Fibroblast of skin of back (primary cell): ENCODE measurements at places on chromosomes 4 and X.
A peak's percentile ranks its signal among the peaks of the same experiment; 100 is the strongest.

- no peak for DNase-seq
These were observed 207.6 kb upstream of the HCCS start for GRCh38 chrX:10903523-10903922.

DNA sequence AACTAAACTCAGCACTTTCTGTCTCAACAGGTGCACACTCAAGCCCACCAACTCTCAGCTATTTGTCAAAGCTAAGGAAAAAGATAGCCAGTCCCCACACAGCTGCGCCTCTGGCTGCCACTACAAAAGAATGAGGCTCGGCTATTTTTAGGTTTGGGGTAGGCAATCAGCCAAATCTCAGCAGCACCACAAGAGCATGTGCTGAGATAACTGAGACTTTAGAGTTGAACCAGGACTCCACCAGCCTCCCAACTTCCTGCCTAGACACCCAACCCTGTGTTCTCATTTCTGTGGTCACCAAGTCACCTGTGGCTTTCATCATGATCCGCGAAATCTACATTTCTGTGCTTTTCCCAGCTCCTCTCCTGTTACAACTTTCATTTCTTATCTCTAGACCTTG, 28.0 kb downstream of the DMD start:
- peak; percentile 74 for DNase-seq

GRCh38 chr4:100913685-100914084, 395.9 kb upstream of the EMCN start:
- DNase-seq, result no peak

- DNase-seq, result no peak
These were observed 444.9 kb downstream of the RAPGEF2 start for GRCh38 chr4:159547645-159548308.

DNA sequence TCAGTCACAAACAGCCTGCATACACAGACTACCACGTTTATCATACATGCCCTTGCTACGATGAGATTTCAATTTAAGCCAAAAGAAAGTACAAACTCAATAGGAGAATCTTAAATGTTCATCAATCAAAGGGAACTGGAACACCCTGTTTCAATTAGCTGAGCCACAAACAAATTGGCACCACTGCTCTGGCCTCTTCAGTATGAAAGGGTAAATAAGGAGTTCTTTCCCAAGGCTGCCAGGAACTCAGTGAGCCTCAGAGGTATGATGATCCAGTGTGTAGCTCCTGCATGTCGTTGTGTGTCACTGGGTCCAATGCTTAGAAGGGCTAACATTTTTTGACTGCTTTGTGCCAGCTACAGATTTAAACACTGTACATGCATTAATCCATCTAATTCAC, 5.4 kb downstream of the RNF150 start:
- no peak for DNase-seq

DNA sequence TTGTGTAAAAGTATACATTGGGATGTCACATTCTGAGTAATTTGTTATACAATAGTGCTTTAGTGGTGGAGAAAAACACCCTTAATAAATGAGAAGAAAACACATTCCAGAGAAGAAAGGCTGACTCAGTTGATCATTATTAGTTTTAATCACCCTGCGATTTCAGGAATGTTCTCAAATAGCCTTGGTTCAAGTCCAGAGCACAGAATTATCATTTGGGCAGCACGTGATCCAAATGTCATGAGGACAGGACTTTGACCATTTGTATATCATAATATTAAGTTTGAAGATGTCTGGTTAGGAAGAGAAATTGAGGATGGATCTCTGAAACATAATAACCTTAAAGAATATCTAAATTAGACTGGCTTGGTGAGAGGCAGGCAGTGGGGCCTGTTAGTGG, 1434.3 kb upstream of the TENM3 start:
- no peak for DNase-seq

- no peak for DNase-seq
These were observed 91.6 kb upstream of the LIMCH1 start for GRCh38 chr4:41446391-41446790.

DNA sequence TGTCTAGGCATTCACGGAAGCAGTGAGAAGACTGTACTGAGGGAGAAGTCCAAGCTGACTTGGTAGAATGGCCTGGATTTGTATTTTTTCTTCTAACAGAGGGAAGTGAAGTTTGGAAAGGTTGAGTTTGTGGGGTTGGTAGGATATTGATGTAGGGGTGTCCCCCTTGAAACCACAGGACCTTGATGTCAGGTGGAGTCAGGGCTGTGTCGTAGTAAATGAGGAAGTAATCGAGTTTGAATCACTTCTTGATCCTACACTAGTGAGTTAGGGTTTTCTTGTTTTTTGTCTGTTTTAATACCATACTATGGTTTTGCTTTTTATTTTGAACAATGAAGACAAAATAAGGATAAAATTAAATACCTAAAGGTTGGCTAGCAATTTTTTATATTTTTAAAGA, 30.1 kb upstream of the ANAPC4 start:
- no peak for DNase-seq

DNA sequence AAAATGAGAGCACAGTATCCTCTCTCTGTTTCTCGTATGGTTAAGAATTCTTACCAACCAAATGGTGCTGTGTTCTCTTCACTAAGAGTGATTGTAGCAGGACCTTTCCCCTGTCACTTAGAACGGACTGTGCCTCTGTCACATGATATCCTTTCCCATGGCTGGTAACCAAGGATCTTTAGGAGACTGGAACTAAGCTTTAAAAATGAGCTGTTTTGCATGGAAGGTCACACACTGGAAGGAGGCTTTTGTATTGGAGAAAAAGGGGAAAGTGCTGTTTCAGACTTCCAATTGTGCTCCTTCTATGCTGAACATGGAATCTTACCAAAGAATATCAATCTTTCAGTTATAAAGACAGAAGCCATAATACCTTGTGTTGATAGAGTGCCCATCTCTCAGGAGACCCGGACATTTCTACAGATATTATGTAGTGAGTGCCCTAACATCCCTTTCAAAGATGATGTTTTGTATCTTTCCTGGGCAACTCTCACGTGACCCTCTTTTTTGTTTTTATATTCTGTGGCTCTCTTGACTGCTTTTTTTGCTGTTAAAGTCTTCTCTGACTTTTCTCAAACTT, 148.6 kb downstream of the SLC4A4 start:
- DNase-seq, result no peak

GRCh38 chr4:177555007-177555574, 112.9 kb upstream of the AGA start:
- DNase-seq, result peak; percentile 32

GRCh38 chr4:75916091-75916661, 13.9 kb upstream of the PPEF2 start:
- peak; percentile 58 for DNase-seq

DNA sequence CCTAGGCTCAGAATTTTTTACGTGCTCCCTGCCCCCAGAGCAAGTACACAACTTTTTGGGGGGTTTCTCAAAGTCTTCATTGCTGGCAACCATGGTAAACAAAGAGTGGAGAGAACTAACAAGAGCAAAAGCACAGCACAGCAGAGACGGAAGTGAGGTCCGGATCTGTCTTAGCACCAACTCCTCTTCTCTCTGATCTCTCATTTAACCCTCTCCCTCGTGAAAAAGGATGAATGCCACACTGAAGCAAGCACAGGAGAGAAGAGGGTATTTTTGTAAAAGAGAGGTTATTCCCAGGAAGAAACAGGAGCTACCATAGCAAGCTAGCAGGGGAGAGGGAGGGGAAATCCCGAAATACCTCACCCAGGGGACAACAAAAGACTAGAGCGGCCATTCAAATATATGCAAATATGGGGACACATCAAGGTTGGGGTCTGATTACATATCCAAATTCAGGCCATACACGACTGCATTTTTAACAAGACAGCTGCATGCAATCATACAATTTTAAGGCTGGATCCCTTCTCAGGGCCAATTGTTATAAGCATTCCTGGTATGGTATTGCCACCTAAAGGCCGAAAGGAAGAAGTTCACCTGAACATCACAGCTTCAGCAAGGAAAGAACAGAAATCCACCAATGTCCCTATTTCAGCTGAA, 46.6 kb downstream of the CD40LG start:
- DNase-seq, result peak; percentile 42

GRCh38 chr4:22170353-22170752, 221.8 kb upstream of the KCNIP4 start:
- DNase-seq, result peak; percentile 71

GRCh38 chrX:151153086-151153485, 23.3 kb upstream of the GPR50 start:
- DNase-seq, result peak; percentile 36

- peak; percentile 74 for DNase-seq
These were observed 72.3 kb downstream of the STAG2 start for GRCh38 chrX:124033821-124034220.

- no peak for DNase-seq
These were observed 1.1 kb downstream of the LGI2 start for GRCh38 chr4:25029479-25030276.

- DNase-seq, result no peak
These were observed 46.1 kb downstream of the SORCS2 start for GRCh38 chr4:7238300-7238960.
